IPS DF 19.7 (cell line): ENCODE measurements at places on chromosomes 1 and 21.

GRCh38 chr1:12339811-12340543 lies 110.1 kb downstream of the VPS13D start:
- DNase-seq = no peak

GRCh38 chr1:240044620-240045019 lies 47.1 kb upstream of the FMN2 start:
- DNase-seq = no peak

GRCh38 chr1:204478921-204479320 lies 15.7 kb downstream of the PIK3C2B start:
- no peak for DNase-seq

GRCh38 chr1:217274416-217274815 lies 356.5 kb downstream of the GPATCH2 start:
- no peak for DNase-seq
